ENCODE measurements at places on chromosomes 7 and 10. TPM values are rescaled to one million over a fixed set of nuclear protein-coding genes. Genes with fewer than 3 reads are reported as not detected.

The FRAT1 gene
- 5.5 TPM for total RNA-seq

The HMX3 gene
- total RNA-seq, result not detected

DNA sequence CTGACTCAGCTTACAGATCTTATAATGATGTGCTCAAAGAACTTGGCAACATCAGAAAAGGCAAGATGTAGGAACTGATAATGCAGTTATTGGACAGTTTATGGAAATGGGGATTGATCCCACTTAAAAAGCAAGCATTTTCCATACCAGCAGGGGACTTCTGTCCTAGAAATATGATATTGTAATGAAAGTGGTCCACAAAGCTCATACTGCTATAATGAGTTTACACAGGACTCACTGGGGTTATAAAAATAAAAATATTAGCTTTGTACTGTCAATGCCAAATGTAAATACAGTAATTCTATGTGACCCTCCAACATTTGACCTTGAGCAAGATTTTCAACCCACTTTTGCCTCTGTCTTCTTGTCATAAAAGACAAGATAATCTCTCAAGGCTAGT is 145.5 kb upstream of the SEM1 start:
- DNase-seq, result no peak

GRCh38 chr7:48099781-48100180 is 10.7 kb downstream of the UPP1 start:
- DNase-seq, result no peak

DNA sequence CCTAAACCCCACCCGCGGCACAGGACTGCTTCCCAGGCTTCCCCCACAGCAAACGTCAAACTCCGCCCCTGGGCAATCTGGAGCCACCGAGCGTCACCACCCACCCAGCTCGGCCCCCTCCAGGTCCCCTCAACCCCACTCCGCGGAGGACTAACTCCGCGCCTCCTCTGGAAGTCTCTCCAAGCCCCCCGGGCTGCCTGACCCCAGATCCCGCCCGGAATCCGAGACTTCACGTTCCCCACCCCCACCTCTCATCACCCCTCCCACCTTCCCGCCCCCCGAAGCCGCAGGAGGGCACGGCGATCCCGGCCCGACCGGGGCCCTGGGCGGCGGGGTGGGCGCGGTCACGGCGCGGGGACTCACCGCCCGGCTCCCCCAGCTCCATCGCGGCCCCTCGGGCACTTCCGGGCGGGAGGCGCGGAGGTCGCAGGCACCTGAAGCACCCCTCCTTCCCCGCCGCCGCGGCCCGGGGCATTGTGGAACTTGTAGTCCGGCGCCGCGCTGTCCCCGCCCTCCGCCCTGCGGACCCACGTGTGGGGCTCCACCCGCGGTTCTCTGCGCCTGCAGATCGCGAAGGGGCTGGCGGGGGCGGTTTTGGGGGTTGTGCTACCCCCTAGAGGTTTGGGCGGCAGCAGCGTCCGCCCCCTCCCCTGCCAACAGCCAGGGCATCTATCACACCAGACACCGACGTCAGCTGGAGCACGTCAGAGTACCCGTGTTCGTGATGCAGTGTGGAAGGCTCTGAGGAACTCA is at the start of gene TMUB1:
Gene TMUB1, minus strand, starts transcription at position 423 of the 753 bp plus-strand sequence. CDS start 930 bp downstream, outside the sequence.
- DNase-seq, result peak; percentile 88

The CCDC71L gene
- 23.4 TPM for total RNA-seq

DNA sequence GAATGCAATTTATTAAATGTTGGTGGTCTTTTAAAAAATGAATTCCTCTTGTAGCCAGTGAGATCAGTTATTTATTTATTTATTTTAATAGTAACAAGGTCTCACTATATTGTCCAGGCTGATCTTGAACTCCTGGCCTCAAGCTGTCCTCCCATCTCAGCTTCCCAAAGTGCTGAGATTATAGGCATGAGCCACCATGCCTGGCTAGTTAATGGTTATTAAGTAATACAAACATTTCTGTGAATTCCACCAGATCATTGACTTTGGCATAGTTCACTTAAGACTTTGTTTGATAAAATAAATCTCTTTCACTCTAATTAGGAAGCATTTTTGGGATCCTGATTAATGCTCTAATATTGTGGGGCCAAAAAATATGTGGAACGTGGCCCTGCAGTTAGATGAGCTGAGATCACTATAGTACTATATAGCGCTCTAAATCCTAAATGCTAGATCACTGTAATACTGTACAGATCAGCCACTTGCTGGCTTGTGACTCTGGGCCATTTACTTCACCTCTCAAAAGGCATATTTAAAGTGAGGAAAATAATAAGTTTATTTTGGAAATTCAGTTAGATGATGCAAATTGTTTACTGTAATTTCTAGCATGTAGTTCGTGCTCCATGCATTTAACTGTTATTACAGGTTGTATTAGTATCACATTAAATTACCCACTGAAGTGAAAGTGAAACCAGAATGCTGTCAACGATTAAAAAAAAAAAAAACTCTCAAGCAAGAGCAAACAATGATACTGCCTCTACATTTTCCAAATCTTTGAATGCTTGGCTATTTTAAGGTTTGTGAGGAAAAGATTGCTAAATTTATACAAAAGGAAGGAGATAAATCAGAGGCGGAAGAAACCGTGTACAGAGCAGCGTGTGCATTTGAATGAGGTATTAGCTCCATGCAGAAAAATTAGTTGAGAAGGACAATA is 15.9 kb upstream of the FAS start:
- no peak for DNase-seq

The TMEM243 gene
- 42.3 TPM for total RNA-seq

The RBM20 gene
- 0.07 TPM for total RNA-seq

GRCh38 chr7:22867003-22867402 is 44.4 kb upstream of the TOMM7 start:
- no peak for DNase-seq

The MMP21 gene
- not detected for total RNA-seq

GRCh38 chr7:38153515-38153914 is 24.5 kb upstream of the STARD3NL start:
- no peak for DNase-seq

The UTF1 gene
- total RNA-seq, result not detected
